ENCODE measurements at places on chromosomes 16 and 17.

DNA sequence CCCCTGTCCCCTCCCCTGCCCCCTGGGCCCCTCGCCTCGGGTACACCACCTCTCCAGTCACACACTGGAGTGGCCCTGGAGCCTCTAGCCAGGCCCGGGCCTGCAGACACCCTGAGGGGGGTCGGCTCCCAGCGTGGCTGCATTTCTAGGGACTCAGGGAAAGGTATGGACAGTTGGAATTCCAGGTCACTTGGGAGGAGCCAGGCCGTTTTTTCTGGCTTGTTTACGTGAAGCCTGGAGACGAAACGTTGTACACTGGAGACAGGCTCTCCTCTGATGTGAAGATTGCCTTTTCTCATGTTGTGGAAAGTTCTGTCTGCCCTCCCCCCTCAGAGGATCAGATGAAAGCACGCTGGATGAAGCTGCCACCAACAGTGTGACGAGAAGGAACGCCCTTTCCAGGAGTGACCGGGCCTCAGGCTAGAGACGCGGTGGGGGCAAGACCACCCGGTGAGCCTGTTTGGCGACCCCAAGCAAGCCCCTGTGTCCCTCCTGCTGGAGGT, 4.0 kb upstream of the PPP1R27 start:
- DNase-seq: no peak
- H3K4me1 ChIP-seq: peaks cover 10% of the 10 kb centered on the region
- peaks cover 14% of the 10 kb centered on the region for H3K36me3 ChIP-seq
- H3K4me3 ChIP-seq: no peak overlapping the region

DNA sequence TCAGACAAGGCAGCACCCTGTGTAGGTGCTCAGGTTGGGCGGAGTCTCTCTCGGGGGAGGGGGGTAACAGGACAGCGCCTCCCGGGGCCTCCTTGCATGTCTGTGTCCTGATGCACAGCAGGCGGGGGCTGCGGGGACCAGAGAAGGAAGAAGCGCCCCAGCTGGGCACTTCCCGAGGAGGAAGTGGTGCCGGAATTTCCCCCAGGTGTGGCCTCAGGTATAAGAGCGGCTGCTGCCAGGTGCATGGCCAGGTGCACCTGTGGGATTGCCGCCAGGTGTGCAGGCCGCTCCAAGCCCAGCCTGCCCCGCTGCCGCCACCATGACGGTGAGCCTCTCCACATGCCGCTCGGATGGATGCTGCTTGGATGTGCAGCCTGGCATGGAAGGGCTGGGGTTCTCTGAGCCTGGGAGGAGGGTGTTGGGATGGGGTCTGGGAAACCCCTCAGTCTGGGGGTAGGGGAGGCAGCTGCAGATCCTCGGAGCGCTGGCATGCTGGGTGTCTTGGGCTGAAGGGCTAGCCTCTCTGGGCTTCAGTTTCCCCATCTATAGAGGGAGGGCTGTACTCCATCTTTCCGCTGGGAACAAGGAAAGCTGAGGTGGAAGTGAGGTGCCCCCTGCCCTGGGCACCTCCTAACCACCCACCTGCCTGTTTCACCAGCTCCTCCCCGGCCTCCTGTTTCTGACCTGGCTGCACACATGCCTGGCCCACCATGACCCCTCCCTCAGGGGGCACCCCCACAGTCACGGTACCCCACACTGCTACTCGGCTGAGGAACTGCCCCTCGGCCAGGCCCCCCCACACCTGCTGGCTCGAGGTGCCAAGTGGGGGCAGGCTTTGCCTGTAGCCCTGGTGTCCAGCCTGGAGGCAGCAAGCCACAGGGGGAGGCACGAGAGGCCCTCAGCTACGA, at the start of gene IL17C:
IL17C (plus strand) TSS at position 250 of the 908 bp plus-strand sequence; CDS start at position 320, 70 bp downstream.
- H3K27ac ChIP-seq: no peak within 1 kb of the TSS
- no peak within 1 kb of the TSS for H3K4me3 ChIP-seq
- peak; percentile 74 for DNase-seq
- H3K4me1 ChIP-seq: peaks cover 25% of the 10 kb centered on the region
- no peaks in the 10 kb centered on the region for H3K36me3 ChIP-seq

- peak overlapping the region; percentile 10 for H3K27ac ChIP-seq
- H3K36me3 ChIP-seq: no peaks in the 10 kb centered on the region
- peaks cover 8% of the 10 kb centered on the region for H3K4me1 ChIP-seq
Observed at GRCh38 chr17:49016775-49017463, 19.7 kb downstream of the IGF2BP1 start.

GRCh38 chr16:10551881-10552280, 28.5 kb downstream of the EMP2 start:
- H3K36me3 ChIP-seq: peaks cover 4% of the 10 kb centered on the region
- no peaks in the 10 kb centered on the region for H3K4me1 ChIP-seq
- no peaks in the 10 kb centered on the region for H3K27me3 ChIP-seq
- no peak overlapping the region for H3K4me3 ChIP-seq
- no peak for DNase-seq

GRCh38 chr17:40517286-40517662, 15.9 kb upstream of the TNS4 start:
- H3K27ac ChIP-seq: no peak overlapping the region
- no peak overlapping the region for H3K4me3 ChIP-seq
- no peak for DNase-seq
- H3K27me3 ChIP-seq: no peaks in the 10 kb centered on the region

GRCh38 chr16:27853101-27853500, 210.4 kb downstream of the GSG1L start:
- no peak overlapping the region for H3K27ac ChIP-seq
- H3K36me3 ChIP-seq: no peaks in the 10 kb centered on the region
- H3K27me3 ChIP-seq: no peaks in the 10 kb centered on the region
- H3K4me1 ChIP-seq: peaks cover 12% of the 10 kb centered on the region
- H3K4me3 ChIP-seq: no peak overlapping the region
- DNase-seq: peak; percentile 14

- no peak overlapping the region for H3K4me3 ChIP-seq
- H3K27me3 ChIP-seq: no peaks in the 10 kb centered on the region
- DNase-seq: no peak
- H3K4me1 ChIP-seq: peaks cover 11% of the 10 kb centered on the region
- H3K36me3 ChIP-seq: peaks cover 9% of the 10 kb centered on the region
Observed at GRCh38 chr16:70730031-70730430, 44.2 kb upstream of the MTSS2 start.

DNA sequence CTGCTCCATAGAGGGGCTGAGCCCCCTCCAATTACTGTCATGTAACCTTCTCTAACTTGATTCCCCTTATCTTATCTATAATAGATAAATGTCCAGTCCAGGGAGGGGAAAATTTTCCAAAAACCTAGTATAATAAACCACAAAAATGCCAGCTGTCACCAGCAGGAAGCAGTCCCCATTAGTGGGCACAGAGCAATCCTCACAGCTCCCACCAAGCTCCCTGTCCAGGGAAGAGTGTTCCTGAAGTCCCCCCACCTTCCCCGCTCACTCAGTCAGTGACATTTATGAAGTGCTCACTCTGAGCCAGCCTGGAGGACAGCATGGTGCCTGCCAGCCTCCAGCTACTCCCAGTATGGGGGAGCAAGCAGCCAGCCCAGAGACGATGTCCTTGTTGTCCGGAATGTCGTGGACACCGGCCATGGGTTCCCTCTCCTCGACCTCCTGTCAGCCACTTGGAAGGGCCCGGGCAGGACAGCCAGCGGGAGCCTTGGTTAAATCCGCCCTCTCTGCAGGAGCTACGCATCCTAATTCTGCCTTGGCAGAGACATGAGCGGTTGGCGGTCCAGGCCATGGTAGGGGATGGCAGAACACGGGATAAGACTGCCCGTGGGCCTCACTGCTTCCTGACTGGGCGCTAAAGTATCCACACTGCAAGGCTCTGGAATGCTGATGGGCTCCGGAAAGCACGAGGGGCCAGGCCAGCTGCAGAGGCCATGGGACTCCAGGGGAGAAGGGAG, 102.0 kb upstream of the CDH5 start:
- no peak for DNase-seq
- H3K36me3 ChIP-seq: no peaks in the 10 kb centered on the region
- H3K27ac ChIP-seq: no peak overlapping the region
- H3K4me3 ChIP-seq: no peak overlapping the region
- H3K27me3 ChIP-seq: no peaks in the 10 kb centered on the region
- peaks cover 3% of the 10 kb centered on the region for H3K4me1 ChIP-seq

DNA sequence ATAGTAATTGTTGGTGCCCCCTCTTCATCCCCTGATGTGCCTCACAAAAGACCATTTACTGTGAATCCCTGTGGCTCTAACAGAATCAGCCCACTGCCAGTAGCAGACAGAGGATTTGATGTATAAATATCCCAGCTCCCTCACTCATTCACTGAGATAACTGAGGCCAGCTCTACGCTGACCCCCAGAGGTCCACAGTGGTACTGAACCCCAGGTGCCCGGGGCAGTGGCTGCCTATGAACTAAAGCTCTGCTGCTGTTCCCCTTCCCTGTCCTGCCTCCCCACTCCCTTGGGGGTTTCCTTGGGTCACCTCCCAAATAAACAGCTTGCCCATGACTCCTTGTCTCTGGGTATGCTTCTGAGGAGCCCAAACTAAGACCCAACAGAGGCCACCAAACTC, 295.8 kb downstream of the FOXL1 start:
- no peak overlapping the region for H3K4me3 ChIP-seq
- peaks cover 6% of the 10 kb centered on the region for H3K27me3 ChIP-seq
- H3K27ac ChIP-seq: no peak overlapping the region

- no peak overlapping the region for H3K27ac ChIP-seq
- no peak for DNase-seq
Observed at GRCh38 chr17:47189732-47190237, 690 bp upstream of the CDC27 start.

DNA sequence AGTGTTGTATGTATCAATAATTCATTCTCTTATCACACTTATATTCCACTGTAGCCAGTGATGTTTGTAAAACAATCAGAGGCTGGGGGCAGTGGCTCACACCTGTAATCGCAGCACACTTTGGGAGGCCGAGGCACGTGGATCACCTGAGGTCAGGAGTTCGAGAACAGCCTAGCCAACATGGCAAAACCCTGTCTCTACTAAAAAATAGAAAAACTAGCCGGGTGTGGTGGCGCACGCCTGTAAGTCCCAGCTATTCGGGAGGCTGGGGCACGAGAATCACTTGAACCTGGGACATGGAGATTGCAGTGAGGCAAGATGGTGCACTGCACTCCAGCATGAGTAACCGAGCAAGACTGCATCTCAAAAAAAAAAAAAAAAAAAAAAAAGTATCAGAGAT, 217.0 kb downstream of the CPPED1 start:
- no peak overlapping the region for H3K27ac ChIP-seq
- no peak for DNase-seq
- no peaks in the 10 kb centered on the region for H3K4me1 ChIP-seq
- no peaks in the 10 kb centered on the region for H3K36me3 ChIP-seq

DNA sequence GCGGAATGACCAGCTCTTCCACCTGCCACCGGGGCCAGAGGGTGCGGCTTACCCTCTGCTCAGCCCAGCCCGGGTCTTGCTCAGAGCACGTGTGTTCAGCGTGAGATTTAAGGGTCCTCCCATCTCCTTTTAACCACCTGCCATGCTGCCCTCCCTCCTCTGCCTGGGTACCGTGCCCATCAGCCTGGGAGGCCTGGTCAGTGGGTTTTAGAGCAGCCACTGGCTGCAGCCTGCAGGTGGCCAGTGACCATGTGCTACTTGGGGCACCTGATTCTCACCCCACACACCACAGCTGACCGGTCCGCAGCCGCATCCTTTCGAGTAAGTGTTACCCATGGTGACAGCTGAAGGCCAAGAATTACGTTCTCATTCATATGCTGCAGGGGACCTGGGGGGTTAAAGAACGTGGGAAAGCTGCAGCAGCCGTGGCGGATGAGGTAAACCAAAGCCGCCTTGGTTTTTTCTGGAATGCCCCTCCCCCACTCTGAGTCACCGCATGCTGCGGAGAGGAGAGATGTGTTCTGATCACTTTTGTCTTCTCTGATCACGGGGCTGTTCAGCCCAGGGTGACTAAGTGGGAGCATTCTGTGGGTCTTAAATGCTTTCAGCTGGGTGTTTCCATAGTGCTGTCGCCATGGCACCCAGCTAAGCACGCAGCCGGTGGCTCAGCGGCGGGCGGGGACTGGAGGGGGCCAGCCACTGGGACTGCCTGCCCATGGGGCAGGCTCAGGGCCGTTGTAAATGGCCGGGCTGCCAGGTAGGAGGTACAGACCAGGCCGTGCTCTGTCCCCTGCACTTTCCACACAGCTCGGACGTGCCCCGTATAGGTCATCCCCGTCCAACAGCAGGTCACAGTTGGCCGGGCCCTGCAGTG, 59.8 kb downstream of the BAIAP2 start:
- peak; percentile 98 for DNase-seq
- H3K4me3 ChIP-seq: no peak overlapping the region
- no peaks in the 10 kb centered on the region for H3K36me3 ChIP-seq
- H3K27me3 ChIP-seq: no peaks in the 10 kb centered on the region
- H3K4me1 ChIP-seq: peaks cover 48% of the 10 kb centered on the region
- H3K27ac ChIP-seq: peak overlapping the region; percentile 96

DNA sequence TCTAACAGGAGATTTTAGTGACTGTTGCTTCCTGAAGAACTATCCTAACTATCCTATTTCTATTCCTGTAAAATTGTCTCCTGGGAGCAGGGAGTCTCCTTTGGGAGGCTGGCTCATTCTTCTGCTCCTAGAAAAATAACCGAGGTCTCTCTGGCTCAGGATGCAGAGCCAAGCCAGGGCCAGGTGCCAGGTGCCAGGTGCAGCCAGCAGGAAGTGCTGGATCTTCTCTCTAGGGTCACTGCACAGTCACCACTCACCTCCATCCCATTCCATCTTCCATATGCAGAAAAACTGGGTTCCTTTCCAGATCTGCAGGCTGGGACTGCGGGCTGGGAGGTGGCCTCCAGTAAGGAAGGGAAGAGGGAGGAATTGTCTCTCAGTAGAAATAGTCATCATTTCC, 3.8 kb upstream of the TMC7 start:
- no peaks in the 10 kb centered on the region for H3K27me3 ChIP-seq
- peaks cover 3% of the 10 kb centered on the region for H3K4me1 ChIP-seq
- no peaks in the 10 kb centered on the region for H3K36me3 ChIP-seq
- H3K27ac ChIP-seq: no peak overlapping the region
- no peak overlapping the region for H3K4me3 ChIP-seq
- DNase-seq: peak; percentile 61

DNA sequence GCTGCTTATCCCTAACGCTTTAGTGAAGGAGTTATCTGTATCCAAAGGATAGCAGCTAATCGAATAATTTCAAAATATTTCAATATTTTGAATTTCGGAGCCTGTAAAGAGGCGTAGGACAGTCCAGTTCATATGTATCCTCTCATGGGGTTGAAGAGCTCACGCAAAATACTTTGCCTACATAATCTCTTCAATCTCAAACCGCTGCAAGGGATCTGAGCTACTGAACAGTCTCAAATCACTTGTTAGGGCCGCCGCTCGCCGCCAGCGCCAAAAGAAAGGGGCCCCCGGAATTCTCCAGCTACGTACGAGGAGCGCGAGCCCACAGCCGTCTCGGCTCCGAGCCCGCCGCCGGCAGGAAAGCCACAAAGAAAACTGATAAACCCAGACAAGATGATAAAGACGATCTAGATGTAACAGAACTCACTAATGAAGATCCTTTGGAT, 601 bp upstream of the RFWD3 start:
- no peak overlapping the region for H3K27ac ChIP-seq
- H3K27me3 ChIP-seq: no peaks in the 10 kb centered on the region
- peaks cover 11% of the 10 kb centered on the region for H3K36me3 ChIP-seq
- peak overlapping the region; percentile 34 for H3K4me3 ChIP-seq

GRCh38 chr16:3180445-3180878, 7.5 kb upstream of the OR1F1 start:
- H3K4me1 ChIP-seq: peaks cover 6% of the 10 kb centered on the region
- peaks cover 40% of the 10 kb centered on the region for H3K27me3 ChIP-seq
- DNase-seq: no peak

GRCh38 chr17:31415640-31416502, 24.4 kb downstream of the RAB11FIP4 start:
- H3K4me1 ChIP-seq: no peaks in the 10 kb centered on the region
- H3K4me3 ChIP-seq: no peak overlapping the region
- H3K27ac ChIP-seq: no peak overlapping the region

GRCh38 chr17:5286846-5287245, 4.8 kb downstream of the RABEP1 start:
- H3K4me1 ChIP-seq: peaks cover 14% of the 10 kb centered on the region
- H3K27me3 ChIP-seq: no peaks in the 10 kb centered on the region
- H3K36me3 ChIP-seq: no peaks in the 10 kb centered on the region
- H3K4me3 ChIP-seq: no peak overlapping the region
